Thymus (tissue), 14 donors: ENCODE measurements at places on chromosomes 6 and 20.

DNA sequence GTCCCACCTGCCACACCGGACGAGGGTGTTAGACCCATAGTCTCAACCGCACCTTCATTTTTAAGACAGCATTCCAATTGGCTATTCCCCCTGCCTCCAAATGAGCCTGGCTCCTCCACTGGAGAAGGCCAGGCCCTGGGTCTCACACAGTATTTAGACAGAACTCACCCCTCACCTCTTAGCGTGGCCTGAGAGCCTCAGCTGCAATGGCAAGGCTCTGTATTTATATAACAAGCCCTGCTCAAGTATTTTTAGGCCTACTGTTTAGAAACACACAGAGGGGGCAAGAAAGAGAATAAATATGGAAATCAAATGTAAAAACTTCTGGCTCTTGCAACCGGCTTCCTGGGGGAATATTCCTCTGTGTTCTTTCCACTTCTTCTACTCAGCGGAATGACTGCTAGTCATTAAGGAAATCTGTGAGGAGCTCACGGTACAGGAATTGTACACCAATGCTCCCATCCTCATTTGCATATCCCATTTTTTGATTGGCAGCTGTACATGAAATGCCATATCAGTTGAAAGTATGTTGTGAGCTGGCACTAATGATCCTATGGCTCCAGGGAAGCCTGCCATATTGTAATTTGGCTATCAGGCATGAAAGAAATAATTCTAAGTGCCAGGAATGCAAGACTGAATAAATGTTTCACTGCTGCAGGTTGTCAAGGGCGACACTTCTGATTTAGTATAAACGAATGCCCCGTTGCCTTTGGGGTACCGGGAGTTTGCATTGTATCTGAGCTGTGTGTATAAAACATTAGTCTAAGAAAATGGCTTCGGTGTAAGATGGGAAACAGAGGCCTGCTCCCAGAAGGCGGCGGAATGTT is 207.5 kb downstream of the ZNF217 start:
- no peak for DNase-seq

DNA sequence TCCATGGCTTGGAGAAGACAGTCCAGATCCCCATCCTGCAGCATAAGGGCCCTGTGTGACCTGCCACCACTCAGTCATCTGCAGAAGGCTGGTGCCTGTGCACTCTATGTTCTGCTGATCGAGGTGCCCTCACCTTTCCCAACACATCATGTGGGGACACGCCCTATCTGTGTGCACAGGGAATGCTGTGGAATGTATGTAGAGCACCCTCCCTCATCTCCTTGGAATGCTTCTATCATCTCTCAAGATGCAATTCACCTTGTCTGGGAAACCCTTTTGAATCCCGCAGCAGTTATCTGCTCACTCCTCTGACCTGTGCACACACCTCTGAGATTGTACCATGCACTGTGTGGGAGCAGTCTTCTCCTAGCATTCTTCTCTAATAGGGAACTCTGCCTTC is 207.2 kb upstream of the SSTR4 start:
- DNase-seq: no peak

DNA sequence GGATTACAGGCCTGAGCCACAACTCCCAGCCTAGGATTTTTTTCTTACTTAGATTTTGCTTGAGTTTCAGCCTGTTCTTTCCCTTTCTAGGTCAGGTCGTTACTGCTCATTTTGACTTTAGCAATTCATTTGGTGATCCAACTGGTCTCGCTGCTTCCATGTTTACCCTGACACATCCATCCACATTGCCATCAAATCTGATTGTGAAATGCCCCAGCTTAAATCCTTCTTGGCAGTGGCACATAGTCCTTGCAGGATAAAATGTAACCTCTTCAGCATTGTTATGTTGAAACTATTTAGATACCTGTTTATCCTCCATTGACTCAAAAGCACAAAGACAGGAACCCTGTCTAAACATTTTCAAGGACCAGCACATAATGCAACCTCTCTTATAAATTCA is 77.2 kb downstream of the DNAH8 start:
- DNase-seq: no peak

GRCh38 chr6:139605350-139605749 is 230.9 kb upstream of the CITED2 start:
- no peak for DNase-seq

GRCh38 chr6:85037221-85037620 is 272.8 kb upstream of the TBX18 start:
- DNase-seq: no peak

- no peak for DNase-seq
Observed at GRCh38 chr6:39054577-39055142, 6.1 kb downstream of the GLP1R start.

GRCh38 chr6:786946-787763 is 94.2 kb upstream of the EXOC2 start:
- no peak for DNase-seq
